ENCODE measurements at places on chromosomes 2 and 18.
A peak's percentile ranks its signal among the peaks of the same experiment; 100 is the strongest.

DNA sequence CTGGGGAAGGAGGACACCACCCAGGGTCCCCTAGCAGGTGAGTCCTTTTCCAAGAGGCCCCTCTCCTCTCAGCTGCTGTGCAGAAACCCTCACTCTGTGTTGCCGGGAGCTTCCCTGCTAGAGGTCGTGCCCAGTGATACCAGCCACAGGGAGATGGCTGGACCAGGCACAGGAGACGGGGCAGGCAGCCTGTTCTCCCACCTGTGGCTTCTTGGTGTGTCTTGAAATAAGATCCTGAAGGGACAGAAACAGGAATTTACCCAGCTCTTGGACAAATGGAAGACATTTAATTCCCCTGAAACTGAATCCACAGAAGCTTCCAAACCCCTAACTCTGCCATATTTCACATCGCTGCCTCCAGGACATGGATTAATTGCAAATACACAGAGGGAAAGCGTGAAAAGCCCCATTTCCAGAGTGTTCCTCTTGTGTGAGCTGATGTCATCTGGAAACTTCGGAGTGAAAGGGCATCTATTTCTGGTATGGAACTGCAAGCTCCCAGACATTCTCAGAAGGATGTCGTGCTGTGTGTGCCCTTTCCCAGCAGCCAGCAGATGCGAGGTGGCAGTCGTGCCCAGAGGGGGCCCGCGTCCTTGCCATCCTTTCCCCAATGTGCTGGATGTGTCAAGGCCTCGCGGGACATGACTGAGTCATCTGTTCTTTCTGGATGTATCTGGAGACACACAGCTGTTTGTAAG, 177.7 kb downstream of the SEPTIN10 start:
- DNase-seq = peak; percentile 35

DNA sequence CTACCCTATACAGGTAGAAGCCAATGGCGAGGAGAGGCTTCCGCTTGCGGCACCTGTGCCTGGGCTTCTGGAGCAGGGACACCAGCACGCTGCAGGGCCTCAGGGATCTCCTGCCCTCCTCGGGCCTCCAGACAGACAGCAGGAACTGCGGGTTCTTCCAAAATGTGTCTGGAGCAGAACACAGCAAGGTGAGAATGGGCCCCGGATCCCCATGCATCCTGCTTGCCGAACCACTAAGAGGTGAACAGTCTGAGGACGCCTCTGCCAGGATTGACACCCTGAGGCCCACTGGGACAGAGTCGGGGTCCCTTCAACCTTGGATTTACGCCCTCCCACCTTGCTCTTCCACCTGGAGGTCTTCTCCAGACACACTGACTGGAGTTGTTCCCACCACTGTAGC, 25.4 kb downstream of the CAPN14 start:
- DNase-seq = no peak

GRCh38 chr2:98383166-98383565, 36.9 kb downstream of the CNGA3 start:
- no peak for DNase-seq

- no peak for DNase-seq
Measured at GRCh38 chr18:55283309-55283708, 304.7 kb downstream of the TCF4 start.

DNA sequence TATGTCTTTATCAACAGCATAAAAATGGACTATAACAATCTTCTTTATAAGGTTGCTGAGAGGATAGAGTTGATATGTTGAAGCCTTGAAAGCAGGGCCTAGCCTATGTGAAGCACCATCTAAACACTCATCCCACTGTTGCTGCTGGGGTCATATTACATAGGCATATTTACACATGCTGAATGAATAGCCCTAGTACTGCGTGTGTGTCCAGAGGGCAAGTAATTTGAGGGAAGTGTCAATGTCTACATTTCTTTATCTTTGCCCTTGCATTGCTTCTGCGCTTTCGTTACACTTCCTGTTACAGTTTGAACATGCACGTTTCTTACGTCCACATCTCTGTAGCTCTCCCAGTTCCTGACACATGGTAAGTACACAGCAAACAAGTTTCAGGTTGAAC, 280.3 kb upstream of the ATP5MC3 start:
- DNase-seq = no peak

- DNase-seq = no peak
Measured at GRCh38 chr2:69704446-69704845, 37.5 kb upstream of the ANXA4 start.

- DNase-seq = no peak
Measured at GRCh38 chr2:225008179-225008856, 34.0 kb downstream of the DOCK10 start.

DNA sequence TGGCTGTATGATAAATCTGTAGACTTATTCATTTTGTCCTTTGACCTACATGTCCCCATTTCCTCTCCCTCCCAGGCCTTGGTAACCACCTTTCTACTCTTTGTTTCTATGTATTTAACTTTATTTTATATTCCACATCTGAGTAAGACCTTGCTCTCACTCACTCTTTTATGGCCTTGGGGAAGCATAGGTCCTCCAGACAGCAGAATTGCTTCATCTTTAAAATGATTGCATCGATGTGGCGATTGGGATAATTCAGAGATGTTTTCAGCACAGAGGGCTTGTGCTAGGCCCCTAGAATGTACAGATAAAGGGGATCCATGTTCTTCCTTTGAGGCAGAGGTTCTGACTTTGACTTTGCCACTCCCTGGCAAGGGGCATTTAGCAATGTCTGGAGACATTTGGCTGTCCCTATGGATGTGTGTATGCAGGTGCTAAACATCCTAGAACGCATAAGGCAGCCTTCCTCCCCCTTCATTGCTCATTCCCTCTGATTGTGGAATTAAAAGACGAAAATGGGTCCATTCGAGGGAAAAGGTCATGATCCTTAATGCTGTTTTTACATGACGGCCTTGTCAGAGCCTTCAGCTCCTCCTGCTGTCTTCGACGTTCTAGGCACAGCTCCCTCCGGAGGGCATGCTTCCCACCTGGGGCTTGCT, 1.2 kb upstream of the GPR39 start:
- DNase-seq = no peak

DNA sequence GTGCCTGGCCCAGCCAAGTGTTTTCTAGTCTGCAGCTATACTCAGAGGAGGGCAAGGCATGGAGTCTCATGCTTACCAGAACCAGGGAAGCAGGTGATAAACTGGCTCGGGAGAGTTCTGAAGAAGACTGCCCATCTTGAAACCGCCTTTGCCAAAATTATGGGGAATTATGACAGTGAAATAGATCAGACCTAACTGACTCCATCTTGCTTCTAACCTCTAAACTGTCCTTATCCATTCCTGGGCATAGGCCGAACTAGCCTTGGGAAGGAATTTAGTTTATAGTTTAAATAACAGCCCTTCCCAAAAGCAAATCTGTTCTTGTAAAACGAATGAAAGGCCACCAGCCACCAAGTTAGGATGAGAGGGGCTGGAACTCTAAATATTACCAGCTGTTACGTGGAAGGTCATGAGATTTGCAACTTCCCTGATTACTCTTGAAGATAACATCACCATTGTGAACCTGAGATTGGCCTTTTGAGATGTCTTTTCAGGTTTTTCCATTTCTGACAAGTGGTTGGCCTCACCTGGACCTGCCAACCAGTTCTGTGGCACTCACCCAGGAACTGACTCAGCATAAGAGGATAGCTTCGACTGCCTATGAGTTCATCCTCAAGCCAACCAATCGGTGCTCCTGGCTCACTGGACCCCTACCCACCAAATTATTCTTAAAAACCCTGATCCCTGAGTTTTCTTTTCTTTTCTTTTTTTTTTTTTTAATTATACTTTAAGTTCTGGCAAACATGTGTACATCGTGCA, 23.4 kb downstream of the CHCHD5 start:
- no peak for DNase-seq

DNA sequence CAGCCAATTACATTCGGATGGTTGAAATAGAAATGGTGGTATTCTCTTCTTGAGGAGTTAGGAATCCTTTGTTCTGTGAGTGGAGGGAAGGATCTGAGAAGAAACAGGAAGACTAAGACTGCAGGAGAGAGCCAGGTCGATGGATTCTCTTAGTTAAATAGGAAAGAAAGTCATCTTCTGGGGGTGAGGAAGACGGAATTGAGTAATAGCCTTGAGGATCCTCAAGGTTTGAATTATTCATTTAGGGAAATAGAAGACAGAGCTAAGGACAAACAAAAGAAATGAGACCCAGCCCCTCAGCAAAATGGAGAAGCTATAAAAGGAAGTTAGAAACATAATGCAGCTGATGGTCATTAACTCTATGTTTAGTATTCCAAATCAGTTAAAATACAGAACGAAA, 1.8 kb downstream of the LAPTM4A start:
- no peak for DNase-seq

DNA sequence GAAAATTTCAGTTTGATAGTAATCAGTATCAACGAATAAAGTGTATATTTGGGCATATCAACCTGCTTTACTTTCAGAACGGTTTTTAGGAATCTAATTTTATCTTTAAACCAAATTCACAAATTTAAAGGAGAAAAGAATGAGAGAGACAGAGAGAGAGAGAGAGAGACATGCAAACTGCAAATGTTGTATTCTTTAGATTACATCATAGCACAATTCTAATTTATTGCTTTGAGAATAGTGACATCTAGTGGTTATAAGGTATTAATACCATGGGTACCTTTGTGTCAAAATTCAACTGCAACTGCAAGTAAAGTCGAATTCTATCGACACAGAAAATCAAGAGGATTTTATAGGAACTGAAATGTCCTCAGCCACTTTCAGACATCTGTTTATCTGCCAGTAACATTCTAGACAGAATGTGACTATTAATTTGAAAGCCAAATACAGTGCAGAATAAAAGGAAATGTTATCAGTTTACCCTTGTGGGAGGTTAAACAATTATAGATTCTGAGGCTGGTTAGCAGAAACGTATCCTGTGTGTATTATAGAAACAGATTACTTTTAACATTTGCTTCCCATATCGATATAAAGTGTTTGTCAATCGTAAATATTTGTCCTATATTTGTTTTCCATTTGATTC, 529.8 kb upstream of the VRK2 start:
- DNase-seq = peak; percentile 70

- peak; percentile 92 for DNase-seq
Measured at GRCh38 chr18:3603421-3604234, 153.7 kb downstream of the TGIF1 start.

DNA sequence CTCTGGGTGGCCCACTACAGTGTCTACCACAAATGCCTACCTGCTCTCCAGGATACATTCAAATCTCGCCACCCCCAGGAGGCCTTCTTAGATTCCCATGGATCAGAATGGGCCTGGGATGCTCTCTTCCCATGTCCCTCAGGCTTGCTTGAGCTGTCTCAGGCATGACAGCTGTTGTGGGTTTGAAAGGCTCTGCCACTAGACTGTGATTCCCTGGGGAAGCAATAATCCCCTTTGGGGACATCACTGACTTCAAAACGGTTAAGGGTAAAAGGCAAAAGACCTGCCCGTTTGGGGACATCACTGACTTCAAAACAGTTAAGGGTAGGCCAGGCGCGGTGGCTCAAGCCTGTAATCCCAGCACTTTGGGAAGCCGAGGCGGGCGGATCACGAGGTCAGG, 35.8 kb upstream of the ZNF516 start:
- peak; percentile 9 for DNase-seq

- DNase-seq = no peak
Measured at GRCh38 chr2:99153921-99154604, 679 bp downstream of the TSGA10 start.

DNA sequence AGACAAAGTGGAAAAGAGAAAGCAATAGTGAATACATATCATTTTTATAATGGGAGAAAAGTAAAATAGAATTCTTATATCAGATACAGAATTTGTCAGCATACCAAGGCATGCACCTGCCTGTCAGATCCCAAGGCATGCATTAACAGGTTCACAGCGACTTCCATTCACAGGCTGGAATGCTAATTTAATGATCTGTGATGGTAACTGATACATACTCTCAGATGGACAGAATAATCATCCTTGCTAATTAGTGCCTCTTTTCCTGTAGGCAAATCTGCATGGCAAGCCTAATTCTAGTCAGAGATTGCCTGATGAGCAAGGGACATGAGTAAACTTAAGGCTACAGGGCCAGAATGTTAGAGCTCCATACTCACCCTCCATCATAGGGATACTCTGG, 76.1 kb downstream of the PRKRA start:
- no peak for DNase-seq

DNA sequence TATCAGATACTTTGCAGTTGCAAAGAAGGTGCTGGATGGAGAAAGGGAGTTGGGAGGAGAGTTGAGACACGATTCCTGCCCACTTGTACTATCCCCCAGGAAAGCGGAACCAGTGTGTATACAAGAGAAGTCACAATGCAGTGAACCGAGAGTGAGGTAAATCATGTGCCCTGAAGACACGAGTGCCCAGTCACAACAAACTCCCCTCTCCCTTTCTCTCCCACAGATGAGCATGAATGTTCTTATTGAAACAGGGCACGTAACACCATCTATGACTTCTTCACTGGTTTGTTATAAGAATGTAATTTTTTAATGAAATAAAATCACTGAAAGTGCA, 155.7 kb downstream of the IRS1 start:
- no peak for DNase-seq

DNA sequence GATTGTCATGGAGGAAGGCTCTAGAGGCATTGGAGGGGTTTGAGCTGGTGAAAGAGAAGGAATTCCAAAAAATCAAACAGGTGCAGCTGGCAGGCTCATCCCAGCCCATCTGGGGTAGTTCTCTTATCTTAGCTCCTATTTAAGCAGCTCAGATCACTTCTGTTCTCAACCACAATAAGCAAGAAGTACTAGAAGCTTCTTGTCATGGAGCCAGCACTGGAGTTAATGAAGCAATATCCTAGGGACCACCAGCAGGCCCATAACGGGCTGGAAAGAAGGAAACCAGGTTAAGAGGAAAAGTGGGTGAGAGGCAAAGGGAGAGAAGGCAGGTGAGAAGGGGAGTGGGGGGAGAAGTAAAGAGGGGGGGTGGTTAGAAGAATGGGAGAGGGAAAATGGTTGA, 100.7 kb upstream of the ZFP36L2 start:
- peak; percentile 49 for DNase-seq

DNA sequence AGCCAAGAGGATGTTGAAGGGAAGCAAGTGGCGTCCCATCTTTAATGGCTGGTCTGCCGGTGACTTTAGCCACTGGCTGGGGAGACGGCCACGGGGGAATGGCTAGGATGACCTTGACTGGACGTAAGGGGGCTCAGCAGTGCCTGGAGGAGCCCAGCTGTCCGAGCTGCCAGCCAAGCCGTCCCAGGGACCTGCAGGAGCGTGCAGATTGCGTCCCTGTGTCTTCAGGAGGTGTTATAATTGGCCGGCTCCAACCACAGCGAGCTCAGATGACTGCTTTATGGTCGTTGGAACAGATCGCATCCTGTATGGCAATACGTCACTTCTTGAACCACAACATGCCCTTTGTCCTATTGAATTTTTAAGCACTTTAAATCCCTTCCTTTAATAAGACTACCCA, 204.6 kb downstream of the EIPR1 start:
- no peak for DNase-seq

DNA sequence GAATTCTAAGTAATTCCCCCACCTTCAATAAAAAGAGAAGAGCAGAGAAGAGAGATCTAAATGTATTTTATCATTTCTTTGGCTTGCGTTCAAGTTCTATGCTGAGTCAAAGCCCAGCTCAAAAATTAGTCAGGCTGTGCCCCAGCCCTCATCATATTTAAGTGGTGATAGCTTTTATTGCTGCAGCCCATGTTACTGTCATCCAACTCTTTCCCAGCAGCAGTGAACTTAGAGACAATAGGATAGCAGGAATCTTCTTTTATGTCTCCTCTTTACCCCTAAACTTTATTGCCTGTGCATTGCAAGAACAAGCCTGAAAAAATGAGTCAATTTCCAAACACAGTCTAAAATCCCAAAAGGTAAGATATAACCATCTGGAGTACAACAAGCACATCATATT, 1599.3 kb upstream of the PIK3C3 start:
- no peak for DNase-seq

Data from NCI-H2171 treated with DMSO at 0.1 percent for 48 hours (cell line).